Stimulated activated CD4-positive, alpha-beta T cell treated with anti-CD3 and anti-CD28 coated beads, Interleukin-15, amount 100 ng/mL, for 1 hour (primary cell): ENCODE measurements at places on chromosomes 4 and X.

- no peak for DNase-seq
Observed at GRCh38 chrX:55007656-55008055, 7.5 kb downstream of the APEX2 start.

DNA sequence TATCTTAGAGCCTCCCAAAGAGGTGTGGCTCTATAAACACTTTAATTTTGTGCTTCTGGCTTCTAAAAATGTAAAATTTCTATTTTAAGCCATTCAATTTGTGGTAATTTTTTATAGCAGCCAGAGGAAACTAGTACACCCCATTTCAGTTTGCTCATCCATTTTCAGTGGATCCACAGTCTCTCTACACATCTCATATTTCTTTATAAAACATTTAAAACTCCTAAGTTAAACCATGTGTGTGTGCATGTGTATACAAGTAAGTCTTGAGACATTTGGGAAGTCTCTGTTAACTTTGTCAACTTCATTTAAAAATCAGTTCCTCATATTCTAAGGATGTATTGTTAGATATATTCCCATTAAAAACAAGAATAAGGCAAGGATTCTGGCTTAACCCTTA, 273.2 kb downstream of the IL15 start:
- DNase-seq: no peak

DNA sequence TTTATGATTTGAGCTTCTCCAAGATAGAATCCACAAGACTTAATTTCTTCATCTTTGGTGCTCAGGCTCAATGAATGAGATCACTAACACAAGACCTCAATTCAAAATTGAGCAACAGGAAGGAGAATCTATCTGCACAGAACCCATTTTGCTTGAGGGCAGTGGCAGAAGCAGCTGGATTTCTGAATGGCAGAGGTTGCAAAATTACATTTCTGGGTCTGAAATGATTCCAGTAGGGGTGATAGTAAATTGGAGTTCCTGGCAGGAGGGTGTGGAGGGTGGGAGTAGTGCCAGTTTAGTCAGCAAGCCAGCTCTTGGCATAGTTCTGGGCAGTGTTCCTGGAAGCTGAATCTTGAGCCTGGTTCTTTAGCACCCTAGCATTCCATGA, 281.1 kb downstream of the SLC7A11 start:
- DNase-seq: no peak

- DNase-seq: no peak
Observed at GRCh38 chr4:89640620-89641366, 196.2 kb downstream of the SNCA start.

- DNase-seq: no peak
Observed at GRCh38 chr4:145097331-145097820, 620 bp downstream of the ANAPC10 start.

DNA sequence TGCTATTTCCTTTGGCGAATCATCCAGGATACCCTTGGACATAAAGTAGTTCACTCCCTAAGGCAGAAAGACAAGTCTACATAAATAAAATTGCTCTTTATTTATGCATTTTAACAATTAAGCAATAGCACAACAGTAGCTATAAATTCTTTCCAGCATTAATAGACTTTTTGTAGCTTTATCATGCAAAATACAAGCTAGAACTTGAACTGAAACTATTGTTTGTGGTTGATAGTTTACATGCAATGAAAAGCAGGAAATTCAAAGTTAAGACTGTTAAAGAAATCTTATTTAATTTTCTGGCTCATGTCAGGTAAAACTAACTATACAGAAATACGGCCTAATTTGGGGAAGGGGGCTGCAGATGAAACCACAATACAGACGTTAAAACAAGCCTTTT, 42.3 kb downstream of the FBXO8 start:
- DNase-seq: no peak

- DNase-seq: no peak
Observed at GRCh38 chr4:149026696-149027095, 584.5 kb upstream of the NR3C2 start.

- no peak for DNase-seq
Observed at GRCh38 chrX:14411326-14411725, 118.0 kb upstream of the GLRA2 start.

GRCh38 chrX:129930941-129931410, 25.0 kb downstream of the UTP14A start:
- DNase-seq: no peak

GRCh38 chr4:107863850-107864371, 39.2 kb downstream of the SGMS2 start:
- DNase-seq: no peak

- DNase-seq: no peak
Observed at GRCh38 chr4:47698837-47699236, 139.0 kb downstream of the CORIN start.

GRCh38 chr4:39731908-39732307, 34.0 kb downstream of the UBE2K start:
- no peak for DNase-seq

- DNase-seq: no peak
Observed at GRCh38 chr4:147944670-147945260, 212.9 kb downstream of the ARHGAP10 start.

- DNase-seq: no peak
Observed at GRCh38 chr4:108287834-108288413, 119.2 kb upstream of the LEF1 start.

DNA sequence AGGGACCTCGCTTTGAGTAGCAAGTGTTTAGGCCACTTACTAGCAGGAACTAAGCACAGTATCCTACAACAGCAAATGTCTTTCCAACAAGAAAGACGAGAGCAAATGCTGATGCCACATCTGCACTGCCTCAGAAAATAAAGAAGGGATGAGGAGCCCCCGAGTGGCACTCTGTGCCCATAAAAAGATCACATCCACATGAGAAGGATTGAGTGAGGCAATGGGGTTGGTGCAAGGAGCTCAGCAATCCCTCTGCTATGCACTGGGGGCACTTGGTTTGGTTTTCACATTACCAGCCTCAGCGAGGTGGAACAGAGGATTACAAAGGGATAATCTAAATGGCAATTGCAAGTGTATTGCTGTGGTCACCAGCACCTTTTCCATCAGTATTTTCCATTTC, 252.8 kb upstream of the SLC7A11 start:
- DNase-seq: no peak

DNA sequence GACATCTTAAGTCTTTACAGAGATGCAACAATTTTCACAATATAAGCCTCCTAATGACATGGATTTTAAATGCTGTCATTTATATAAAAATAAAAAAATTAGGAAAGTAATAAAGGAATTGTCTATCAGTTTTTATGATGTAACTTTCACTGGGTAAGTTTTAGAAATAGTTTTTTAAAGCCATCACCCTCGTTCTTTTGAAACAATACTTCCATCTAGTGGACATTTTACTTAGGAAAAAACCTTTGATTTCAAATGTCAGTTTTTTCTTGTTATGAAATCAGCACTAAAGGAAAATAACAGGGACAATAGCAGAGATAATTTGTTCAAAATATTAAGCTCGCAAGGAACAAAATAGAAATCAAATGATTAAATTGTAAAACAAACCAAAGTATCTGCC, 24.3 kb upstream of the NDNF start:
- DNase-seq: no peak

DNA sequence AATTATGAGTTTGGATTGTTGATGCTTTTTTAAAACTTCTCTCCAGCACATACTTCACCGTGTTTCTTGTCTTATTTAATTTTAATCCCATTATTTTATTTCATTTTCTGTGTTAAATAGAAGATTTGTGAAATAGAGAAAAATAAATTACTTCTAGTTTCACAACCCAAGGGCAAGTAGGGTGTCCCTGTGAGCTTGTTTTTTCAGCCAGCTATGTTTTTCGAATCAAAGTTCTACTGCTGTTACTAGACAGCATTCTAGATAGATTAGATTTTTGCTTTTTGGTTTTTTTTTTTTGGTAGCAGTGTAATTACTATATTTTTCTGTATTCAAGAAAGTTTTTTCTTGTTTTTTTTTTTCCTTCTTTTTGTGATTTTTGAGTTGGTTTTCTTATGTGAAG, 59.9 kb downstream of the RBPJ start:
- DNase-seq: no peak

DNA sequence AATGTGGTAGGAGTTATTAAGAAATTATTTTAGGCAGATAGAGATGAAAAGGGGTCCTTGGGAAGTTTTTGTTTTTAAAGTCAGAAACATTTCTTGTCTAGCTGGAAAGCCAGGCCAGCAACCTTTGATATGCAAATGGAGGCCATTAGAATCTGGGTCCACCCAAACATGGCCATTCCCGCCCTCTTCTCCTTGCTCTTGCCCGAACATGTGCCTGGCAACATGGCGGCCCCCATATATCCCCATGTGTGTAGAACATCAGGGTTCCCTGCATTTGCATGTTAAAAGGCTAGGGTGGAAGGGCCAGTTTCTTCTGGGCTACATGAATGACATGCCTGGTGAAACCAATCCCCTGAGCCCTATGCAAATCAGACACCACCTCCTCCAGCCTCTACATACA, 80.7 kb upstream of the PLAC8 start:
- no peak for DNase-seq

DNA sequence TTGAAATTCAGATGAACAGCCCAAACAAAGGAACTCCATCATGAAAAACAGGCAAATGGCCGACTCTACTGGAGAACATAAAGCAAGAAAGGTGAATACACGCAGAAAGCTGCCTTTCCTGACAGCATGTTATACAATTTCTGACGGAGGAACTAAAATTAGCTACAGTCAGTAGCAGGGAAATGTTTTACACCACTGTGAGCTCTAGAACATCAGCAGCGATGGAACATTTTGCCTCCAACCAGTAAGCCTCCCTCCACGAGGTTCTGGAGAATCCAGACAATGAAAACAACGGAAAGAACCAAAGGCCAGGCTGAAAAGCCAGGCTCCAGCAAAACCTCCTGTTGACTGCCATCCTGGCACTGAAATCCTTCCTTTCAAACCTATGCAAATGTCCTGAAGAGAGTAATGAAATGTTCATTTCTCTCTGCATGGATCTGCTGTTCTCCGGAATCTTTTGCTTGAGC, 78.9 kb downstream of the IRF2 start:
- no peak for DNase-seq

DNA sequence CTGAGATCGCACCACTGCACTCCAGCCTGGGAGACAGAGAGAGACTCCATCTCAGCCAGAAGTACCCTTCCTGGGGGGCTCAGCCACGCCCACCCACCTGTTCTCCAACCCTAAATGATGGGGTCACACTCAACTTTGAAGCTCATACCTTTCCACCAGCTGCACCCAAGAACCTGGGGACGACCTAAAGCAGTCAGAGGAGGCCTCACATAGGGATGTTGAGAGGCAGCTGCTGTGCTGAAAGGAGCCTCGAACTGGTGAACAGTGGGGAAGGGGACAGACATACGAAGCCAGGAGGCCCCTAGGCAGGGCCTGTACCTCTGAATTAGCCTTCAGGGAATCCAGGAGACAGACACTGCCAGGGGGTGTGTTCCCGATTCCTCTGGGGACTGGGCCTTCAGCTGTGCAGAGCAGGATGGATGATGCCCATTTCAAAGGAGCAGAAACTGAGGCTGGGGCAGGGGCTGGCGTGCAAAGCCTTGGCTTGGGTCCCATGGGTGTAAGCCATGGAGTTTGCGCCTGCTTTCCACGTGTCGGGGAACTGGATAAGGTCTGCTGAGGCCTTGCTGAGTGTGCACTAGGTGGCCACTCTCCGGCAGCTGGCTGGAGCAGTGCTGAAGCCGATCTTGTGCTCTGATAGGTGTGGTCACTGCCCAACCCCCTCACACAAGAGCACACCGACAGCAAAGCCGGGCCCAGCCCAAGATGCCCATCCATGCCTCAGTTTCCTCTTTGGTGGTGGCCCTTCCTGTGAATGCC, 130.8 kb downstream of the CPZ start:
- DNase-seq: no peak

- DNase-seq: no peak
Observed at GRCh38 chrX:47566841-47567240, 5.8 kb downstream of the ARAF start.

DNA sequence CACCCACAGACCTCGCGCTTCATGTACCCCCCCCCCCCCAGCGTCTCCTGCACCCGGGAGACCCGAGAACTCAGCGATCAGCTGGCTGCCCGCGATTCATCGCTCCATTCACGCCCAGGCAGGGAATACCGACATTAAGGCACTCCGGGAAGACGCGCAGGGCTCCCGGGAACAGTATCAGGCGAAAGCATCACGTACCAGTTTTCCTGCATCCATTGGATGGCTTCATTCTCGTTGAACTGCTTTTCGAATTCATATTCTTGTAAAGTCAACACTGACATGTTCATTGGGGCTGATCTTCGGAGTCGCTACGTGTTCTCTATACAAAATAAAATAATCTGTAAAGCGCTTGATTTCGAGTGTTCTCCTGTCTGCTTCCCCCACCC, 373 bp downstream of the ELOVL6 start:
- DNase-seq: no peak

DNA sequence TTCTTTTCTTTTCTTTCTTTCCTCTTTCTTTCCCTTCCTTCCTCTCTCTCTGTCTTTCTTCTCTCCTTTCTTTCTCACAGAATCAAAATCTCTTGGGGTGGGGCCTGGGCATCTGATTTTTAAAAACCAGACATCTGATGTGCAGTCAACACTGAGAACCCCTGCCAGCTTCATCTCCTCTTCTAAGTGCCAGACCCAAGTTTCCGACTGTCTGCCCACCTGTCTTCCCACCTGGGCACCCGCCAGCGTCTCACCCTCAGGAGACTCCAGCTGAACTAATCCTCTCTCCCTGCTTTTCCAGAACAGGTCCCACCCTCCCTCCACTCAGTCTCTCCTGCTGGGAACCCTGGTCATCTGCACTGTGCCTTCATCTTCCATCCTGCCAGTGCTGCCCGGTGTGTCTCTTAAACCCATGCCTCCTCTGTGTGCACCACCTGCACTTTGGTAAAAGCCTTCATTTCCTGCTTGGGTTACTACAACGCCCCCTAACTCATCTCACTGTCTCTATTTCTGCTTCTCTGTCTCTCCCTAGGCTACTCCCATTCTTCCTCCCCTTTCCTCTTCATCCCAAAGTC, 2.8 kb downstream of the SOD3 start:
- DNase-seq: no peak

GRCh38 chr4:148530114-148530513, 87.9 kb upstream of the NR3C2 start:
- DNase-seq: no peak

DNA sequence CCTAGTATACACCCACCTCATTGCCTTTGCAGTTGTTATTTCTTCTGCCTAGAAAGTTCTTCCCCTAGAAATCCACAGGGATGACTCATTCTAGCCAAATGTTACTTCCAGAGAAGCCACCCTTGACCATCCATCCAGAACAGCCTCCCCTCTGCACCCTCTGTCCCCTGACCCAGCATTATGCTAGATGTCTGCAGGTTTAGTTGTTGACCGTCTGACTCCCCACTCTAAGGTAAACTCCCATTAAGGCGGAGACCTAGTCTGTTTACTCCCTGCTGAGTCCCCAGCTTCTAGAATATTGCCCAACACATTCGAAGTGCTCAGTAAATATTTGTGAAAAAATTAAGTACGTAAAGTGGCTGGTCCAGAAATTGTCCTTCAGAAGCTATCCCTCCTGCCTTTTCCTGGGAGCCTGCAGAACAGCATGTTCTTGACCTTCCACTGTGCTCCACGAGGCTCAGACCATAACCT, 11.0 kb downstream of the SRD5A3 start:
- DNase-seq: no peak

DNA sequence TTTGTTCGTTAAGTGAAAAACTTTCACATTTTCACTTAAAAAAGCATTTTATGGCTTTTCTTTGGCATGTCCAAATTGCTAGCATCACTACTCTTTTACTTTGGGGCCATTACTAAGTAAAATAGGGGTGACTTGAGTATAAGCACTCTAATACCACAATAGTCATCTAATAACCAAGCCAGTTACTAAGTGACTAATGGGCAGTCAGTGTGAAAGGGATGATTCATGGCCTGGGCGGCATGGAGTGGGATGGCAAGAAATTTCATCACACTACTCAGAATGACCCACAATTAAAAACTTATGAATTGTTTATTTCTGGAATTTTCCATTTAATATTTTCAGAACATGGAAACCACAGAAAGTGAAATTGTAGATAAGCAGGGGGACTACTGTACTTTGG, 60.9 kb downstream of the BMP15 start:
- no peak for DNase-seq
